Endodermal cell (in vitro differentiated cells): ENCODE measurements at places on chromosomes 13 and 19.
A peak's percentile ranks its signal among the peaks of the same experiment; 100 is the strongest.

- no peak for DNase-seq
Measured at GRCh38 chr13:48194379-48194754, 38.6 kb upstream of the ITM2B start.

DNA sequence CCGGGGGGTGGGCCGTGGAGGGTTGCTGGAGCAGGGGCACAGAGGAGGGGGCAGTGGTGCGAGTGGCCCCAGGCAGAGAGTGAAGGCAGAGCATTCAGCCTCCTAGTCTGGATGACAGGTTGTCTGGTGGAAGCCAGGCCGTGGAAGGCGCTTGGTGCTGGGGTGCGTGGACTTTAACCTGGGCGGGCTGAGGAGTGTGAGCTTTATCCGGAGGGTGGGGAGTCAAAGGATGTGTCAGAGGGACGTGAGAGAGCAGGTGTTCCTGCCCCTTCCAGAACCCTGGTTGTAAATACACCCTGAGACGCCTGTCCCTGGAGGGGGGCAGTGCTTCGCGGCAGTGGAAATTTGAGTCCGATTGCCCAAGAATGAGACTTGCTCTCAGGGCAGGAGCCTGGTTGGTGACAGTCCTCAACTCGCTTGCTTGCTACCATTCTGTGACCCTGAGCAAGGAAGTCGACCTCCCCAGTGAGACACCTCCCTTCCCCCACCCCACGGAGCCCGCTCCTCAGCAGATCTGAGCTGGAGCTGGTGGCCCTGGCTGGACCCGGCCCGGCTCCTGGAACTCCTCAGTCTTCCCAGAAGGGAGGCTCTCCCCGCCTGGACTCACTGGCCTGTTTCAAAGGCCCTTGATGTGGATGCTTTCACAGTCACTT is 2.3 kb downstream of the SPPL2B start:
- DNase-seq: no peak

DNA sequence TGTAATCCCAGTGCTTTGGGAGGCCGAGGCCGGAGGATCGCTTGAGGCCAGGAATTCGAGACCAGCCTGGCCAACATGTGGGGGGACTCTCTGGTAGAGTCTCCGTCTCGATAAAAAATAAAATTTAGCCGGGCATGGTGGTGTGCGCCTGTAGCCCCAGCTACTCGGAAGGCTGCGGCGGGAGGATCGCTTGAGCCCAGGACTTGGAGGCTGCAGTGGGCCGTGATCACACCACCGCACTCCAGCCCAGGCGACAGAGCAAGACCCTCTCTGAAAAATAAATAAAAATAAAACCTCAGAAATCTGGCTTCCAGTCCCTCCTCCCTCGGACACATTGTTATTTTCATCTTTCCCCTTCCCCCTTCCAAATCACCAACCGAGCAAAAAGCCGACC is 332 bp downstream of the IRGQ start:
- no peak for DNase-seq

DNA sequence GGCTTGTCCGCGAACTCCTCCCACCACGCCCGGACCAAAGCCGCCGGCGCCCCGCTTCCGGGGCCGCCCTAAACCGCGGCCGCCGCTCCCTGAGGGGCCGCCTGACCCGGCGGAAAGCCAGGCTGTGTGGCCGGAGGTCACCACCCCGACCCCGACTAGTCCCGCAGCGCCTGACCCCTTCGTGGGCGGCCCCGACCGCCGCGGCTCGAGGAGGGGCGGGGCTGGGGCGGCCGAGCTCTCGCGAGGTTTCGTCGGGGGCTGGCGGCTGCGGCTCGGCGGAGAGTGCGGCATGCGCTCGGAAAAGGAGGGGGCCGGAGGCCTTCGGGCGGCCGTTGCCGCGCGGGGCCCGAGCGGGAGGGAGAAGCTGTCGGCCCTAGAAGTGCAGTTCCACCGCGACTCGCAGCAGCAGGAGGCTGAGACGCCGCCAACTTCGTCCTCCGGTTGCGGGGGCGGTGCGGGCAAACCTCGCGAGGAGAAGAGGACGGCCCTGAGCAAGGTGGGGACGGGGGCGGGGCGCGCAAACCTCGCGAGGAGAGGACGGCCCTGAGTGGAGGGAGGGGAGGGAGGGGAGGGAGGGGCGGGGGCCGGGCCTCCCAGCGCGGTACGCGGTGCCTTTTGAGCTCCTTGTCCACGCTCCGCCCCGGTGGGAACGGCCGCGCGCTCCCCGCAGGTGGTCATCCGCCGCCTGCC is at the start of gene UPF3A:
UPF3A (plus strand) TSS at position 251 of the 690 bp plus-strand sequence; CDS start at position 290, 39 bp downstream.
- DNase-seq: peak; percentile 98

DNA sequence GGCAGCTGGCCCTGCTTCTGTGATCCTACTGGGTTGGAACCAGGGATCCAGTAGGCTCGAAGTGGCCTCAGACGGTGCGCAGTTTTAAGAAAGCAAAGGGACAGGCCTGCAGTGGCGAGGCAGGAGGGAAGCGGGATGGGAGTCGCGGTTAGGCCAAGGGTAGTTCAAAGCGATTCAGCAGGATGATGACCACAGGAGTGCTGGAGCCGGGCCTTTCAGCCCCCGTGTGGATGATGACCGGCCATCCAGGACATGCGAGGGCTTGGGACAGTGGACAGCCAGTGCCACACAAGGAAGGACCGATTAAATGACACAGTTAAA is 854 bp downstream of the RNASEH2B start:
- DNase-seq: peak; percentile 80

DNA sequence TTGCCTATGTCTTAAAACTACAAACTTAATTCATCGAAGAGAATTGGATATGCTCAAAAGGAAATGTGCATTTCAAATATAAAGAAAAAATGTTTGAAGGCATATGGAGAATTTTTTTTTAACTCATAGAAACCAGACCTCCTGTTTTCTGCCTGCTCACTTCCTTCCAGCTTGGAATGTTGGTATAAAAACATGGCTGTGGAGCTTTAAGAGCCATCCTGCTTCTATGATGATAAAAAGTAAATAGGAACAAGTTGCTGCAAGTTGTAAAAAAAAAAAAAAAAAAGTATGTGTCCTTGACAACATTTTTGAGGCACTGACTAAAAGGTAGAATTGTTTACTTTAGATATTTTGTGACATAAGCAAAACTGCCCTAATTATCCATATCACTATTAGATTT is 1230.7 kb downstream of the PCDH9 start:
- DNase-seq: no peak

DNA sequence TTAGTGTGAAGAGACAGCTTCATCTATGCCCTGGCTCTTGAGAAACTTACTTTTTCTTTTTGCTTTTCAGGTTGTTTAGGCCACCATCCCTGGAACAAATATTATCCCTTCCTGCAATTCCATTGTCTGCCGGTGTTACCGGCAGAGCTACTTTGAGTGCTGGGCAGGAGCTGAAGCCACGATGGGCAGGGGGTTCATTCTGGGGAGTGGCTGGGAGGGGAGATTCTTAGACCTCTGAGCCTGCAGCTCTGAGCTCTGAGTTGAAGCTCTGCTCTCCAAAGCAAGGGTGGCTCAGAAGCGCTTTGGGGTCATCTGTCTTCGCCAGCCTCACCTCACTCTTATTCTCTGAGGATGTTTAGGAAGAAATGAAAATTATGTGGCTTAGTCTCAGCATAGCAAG is 1066.6 kb upstream of the SLC10A2 start:
- DNase-seq: no peak

DNA sequence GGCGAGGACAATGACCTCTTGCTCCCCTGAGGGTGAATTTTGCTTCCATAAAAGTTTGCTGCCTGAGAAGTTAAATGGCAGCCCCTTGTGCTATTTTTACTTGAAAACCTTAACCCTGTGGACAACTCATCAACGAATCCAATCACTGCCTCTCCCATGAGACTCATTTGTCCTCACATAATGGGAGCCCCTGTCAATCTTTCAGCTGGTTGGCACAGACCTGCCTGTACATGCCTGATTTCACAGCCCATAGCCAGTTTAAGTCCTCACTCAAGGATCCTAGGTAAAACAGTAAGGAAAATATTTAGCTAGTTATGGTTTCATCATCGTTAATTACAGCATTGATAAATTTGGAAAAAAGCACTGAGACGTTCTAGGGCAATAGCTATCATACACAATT is 207.4 kb downstream of the NHLRC3 start:
- DNase-seq: no peak

DNA sequence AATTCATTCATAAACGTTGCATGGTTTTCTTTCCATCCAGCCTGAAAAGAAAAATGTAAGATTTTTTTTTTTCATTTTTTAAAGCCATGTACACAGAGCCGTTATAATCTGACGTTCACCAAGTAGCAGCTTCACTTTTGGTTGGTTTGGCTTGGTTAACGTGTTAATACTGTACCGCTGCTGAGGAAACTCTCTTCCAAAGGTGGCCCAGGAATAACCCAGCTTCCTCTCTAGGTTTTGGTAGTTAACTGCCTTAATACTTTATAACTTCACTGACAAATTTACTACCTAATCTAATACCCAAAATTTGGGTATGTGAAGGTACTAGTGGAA is 1.7 kb downstream of the INTS6 start:
- DNase-seq: no peak

DNA sequence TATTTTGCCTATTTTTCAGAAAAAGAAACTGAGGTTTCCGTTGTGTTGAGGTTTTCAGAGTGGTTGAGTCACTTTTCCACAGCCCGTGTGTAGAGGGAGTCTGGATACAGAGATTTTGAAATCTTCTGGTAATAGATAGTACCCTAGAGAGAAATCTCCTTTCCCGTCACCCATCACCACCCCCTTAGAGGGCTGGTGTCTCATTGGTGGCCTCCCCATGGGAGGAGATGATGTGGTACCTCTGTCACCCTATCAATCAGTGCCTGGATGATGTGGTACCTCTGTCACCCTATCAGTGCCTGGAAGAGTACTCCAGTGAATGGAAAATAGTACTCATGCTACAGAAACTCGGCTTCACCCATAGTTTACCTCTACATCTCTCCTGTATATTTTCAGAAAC is 42.2 kb upstream of the SERP2 start:
- no peak for DNase-seq

DNA sequence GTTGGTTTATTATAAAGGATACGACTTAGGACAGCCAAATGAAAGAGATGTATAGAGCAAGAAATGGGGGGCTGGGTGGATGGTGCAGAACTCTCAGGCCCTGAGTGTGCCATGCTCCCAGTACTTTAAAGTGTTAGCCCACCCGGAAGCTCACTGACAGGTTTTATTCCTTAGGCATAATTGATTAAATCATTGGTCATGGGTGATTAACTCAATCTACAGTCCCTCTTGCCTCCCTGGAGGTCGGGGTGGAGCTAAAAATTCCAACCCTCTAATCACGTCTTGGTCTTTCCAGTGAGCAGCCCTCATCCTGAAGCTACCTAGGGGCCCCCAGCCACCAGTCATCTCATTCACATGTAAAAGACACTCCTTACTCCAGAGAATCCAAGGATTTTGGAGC is 9.9 kb upstream of the LEUTX start:
- DNase-seq: no peak

- DNase-seq: no peak
Measured at GRCh38 chr13:77300176-77301037, 26.5 kb downstream of the MYCBP2 start.

DNA sequence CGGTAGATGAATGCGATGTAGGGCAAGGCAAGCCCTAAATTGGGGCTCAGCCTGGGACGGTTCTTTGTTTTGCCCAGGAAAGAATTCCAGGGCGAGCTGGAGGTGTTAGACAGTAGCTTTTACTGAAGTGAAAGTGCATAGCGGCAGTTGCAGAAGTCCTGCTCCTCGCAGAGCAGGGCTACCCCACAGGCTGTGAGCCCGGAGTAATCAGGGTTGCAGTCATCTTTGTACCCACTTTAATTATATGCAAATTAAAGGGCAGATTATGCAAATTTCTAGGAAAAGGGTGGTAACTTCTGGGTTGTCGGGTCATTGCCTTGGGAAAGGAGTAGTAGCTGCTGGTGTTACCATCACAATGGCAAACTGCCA is 30.5 kb downstream of the VAV1 start:
- no peak for DNase-seq

- no peak for DNase-seq
Measured at GRCh38 chr13:39811696-39812095, 156.2 kb downstream of the COG6 start.

GRCh38 chr19:17346109-17346671 is 8.8 kb downstream of the GTPBP3 start:
- DNase-seq: peak; percentile 95

DNA sequence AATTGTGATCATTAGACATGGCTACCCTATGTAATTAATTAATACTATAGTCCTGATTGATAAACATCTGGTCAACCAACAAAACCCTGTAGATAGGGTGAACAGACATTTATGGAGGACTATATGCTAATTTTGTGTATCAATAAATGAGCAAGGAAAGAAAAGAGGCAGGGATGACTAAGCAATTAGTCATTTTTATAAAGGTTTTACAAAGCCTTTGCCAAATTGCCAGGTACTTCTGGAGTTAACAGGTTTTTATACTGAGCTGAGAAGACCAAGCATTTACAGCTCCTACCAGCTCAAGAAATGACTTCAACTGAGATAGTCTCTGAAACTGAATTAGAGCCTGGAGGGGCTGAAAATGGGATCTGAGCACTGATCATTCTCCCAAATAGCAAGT is 186.8 kb upstream of the PRR20A start:
- no peak for DNase-seq

DNA sequence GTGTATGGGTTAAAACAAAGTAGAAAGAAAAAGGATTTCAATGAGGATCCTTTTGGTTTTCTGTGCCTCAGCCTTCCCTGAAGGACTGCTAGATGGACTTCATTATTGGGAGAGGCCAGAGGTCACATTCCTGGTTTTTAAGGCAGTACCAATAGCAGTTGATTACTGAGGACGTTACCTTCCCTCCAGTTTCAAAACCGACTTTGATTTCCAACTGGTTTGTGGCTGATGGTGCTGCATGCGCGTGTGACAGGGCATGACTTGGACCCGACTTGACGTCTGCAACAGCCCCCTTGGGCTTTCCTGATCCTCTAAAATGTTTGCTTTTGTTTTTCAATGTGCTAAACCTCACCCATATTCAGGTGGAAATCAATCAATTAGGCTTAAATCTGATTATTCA is 314.3 kb upstream of the ARGLU1 start:
- no peak for DNase-seq

DNA sequence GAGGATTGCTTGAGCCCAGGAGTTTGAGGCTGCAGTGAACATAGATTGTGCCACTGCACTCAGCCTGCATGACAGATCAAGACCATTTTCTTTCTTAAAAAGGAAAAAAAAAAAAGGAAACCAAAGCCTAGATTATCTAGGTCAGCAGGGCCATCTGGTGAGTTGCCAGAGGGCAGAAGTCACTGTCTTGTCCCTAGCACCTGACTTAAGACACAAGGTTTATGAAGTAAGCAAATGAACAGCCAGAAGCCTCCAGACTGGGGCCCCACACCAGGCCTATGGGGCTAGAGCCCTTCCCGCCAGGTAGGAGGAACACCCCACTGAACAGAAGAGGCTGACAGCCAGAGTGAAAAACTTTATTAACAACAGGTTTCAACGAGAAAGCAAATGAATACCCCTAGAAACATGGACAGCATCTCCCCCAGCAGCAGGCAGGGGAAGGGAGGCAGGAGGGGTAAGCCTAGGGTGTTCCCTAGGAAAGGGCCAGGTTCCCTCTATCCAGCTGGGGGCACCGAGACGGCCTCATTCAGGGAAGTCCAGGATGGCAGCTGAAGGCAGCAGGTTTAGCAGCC is 1.2 kb downstream of the WDR83 start:
- DNase-seq: no peak

GRCh38 chr13:44622708-44623107 is 46.6 kb upstream of the TSC22D1 start:
- DNase-seq: no peak
